ENCODE measurements at places on chromosomes 1 and 21. TPM values are rescaled to one million over a fixed set of nuclear protein-coding genes. Genes with fewer than 3 reads are reported as not detected.
A peak's percentile ranks its signal among the peaks of the same experiment; 100 is the strongest.

The URB2 gene
- 1.8 TPM for total RNA-seq

- DNase-seq, result no peak
Measured at GRCh38 chr1:121483961-121484424, 299.2 kb downstream of the SRGAP2C start.

GRCh38 chr1:61692155-61692800 lies 32.7 kb downstream of the TM2D1 start:
- no peak for DNase-seq

The LDLRAD1 gene
- not detected for total RNA-seq

The CSF3R gene
- 3.1 TPM for total RNA-seq

DNA sequence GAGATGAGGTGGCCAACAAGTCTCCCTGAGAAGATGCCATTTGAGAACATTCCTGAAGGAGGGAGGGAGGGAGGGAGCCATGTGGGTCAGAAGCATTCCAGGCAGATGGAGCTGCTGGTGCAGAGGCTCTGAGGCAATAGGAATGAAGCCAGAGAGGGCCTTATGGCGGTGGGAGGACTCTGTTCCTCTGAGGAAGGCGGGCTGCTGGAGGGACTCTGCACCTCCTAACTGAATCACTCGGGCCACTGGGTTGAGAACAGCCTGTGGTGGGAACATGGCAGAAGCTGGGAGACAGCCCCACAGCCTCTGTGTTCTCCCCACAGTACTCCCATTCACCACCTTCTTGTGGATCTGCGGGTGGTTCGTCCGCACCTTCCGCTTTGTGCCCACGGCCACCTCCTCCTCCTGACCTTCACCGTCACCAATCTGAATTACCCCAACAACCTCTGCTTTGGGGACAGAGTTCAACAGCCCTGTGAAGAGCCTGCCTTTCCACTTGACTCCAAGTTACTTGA lies 2.4 kb upstream of the TMEM125 start:
- no peak for DNase-seq

DNA sequence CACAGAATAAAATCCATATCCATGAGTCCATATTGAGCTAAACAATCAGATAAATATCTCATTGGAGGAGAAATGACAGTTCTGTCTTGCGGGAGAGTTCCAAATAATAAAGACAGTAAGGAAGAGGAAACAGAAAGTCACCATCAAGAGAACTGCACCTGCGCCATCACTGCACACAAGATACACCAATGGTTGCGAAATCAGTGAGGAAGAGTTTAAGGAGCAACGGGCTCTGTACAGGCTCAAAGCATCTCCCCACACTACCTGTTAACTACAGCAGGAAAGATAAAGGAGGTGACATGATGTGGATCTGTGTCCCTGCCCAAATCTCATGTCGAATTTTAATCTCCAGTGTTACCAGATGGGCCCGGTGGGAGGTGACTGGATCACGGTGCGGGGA lies 7.8 kb downstream of the C2CD2 start:
- DNase-seq, result no peak

GRCh38 chr21:40051801-40052200 lies 184.6 kb downstream of the PCP4 start:
- no peak for DNase-seq

DNA sequence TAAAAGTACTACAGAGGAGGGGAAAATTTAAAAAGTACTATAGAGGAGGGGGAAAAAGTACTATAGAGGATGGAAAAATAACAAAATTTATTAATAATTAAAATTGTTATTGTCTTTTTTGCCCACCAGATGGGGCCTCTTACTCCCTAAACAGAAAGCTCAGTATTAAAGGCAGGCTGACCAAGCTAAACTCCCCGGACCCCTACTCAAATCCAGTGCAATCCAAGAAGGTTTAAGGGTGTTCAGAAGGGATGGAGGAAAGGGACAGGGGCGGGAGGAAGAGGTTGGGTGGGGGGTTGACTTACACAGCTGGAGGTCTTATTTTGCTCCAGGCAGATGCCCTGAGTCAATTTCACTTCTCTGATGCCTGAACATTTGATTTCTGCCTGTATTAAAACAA lies 13.7 kb downstream of the CD34 start:
- DNase-seq, result no peak

DNA sequence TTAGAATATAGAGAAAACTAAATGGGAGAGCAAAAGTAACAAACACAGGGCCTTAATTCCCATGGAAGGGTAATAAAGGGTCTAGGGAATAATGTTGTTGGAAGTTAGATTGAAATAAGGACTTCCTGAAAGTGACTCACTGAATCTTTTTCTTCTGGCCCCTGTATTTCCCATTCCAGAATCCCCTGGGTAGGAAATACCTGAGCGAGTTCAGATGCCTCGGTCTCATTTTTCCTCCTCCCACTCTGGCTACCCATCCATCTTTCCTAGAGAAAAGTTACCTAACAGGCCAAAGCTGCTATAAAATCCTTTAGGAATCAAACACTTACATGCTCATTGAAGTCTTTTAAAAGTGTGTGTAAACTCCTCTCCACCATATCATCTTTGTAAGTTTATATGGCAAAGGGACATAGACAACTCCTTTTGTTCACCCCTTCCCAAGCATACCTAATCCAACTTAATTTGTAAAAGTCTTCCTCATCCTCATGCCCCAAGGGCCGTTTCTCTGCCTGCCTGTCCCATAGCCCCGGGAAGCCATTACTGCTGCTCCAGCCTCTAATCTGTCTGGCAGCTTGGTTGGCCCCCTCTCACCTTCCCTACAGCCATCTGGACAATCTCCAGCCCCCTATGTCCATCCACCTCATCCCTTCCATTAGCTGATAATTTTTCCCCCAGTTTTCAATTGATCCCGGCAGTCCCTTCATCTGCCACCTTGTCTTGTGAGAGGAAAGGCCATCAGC lies 3.3 kb upstream of the MEF2D start:
- no peak for DNase-seq

The RGS13 gene
- total RNA-seq, result not detected

DNA sequence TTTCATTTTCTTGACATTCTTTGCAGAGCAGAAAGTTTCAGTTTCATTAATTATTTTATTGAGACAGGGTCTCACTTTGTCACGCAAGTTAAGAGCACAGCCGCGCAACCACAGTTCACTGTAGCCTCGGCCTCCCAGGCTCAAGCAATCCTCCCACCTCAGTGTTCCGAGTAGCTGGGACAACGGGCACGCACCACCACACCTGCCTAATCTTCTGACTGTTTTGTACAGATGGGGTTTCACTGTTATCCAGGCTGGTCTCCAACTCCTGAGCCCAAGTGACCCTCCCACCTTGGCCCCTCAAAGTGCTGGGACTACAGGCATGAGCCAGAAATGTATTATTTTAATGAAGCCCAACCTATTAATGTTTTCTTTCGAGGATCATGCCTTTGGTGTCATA lies 3.0 kb upstream of the SPATC1L start:
- no peak for DNase-seq

GRCh38 chr1:45542591-45542990 lies 8.0 kb upstream of the AKR1A1 start:
- no peak for DNase-seq

- DNase-seq, result no peak
Measured at GRCh38 chr1:219461981-219462400, 150.9 kb downstream of the ZC3H11B start.

GRCh38 chr1:245353915-245354775 lies 199.4 kb downstream of the KIF26B start:
- no peak for DNase-seq

GRCh38 chr1:3886691-3887090 lies 13.4 kb downstream of the C1orf174 start:
- no peak for DNase-seq

The SLC1A7 gene
- not detected for total RNA-seq

DNA sequence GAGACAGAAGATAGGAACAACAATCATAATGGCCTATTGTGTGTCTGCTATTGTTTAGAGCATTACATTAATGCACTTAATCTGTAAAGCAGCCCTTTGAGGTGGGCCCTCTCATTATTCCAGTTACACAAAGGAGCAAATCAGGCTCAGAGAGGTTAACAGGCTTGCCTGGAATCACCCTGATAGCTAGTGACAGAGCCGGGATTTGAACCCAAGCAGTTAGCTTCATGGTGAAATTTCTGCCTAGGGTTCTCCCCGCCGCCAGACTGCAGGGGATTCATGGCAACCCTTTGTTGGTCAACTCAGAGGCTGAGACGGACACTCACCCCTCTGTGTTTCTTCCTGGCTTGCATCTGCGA lies 7.1 kb downstream of the HEYL start:
- DNase-seq, result no peak

DNA sequence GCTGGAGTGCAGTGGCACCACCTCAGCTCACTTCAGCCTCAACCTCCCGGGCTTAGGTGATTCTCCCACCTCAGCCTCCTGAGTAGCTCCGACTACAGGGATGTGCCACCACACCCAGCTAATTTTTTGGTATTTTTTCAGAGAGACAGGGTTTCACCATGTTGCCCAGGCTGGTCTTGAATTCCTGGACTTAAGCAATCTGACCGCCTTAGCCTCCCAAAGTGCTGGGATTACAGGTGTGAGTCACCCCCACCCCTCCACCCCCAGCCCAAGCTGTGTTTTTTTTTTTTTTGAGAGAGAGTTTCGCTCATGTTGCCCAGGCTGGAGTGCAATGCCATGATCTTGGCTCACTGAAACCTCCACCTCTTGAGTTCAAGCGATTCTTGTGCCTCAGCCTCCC lies 75.4 kb downstream of the NKAIN1 start:
- DNase-seq, result no peak

The E2F2 gene
- total RNA-seq, result not detected

GRCh38 chr1:151594143-151594625 lies 17.7 kb upstream of the SNX27 start:
- peak; percentile 80 for DNase-seq

The ARMH1 gene
- not detected for total RNA-seq

DNA sequence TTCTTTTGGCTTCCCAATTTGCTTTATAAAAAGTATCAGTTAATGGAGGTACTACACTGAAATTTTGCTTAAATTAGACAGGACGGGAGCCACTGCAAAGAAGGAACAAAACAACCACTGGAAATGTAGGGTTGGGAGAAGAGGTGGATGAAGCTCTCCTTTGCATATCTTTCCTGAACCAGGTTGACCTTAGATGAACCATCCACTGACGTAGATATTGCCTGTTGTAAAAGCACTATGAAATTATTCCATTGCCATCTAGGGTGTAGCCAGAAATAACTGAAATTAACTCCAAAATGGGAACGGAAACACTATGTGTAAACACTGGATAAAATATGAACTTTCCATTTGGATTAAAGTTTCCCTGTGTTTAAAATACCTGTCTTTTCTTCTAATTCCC lies 1.2 kb upstream of the ABL2 start:
- no peak for DNase-seq

- DNase-seq, result no peak
Measured at GRCh38 chr1:244860914-244861610, 3.3 kb downstream of the HNRNPU start.

GRCh38 chr1:167483790-167484189 lies 34.5 kb downstream of the CD247 start:
- peak; percentile 51 for DNase-seq

The MCOLN2 gene
- not detected for total RNA-seq

DNA sequence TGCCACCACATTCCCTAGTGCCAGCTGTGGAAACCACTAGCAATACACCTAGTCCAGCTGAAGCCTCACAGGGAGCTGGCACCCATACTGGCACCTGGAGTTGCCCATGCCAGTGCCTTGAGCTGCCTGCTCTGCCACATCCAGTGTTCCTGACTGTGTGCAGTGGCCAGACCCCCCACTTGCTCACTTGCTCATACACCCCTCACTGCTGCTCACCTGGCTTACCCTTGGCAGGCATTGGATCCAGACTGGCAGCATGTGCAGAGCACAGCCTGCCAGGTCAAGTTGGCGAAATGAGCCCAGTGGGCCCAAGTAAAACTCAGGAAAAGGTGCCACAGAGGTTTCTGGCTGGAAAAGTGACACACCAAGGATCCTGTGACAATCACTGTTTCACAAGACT lies 1618.6 kb upstream of the PRMT6 start:
- peak; percentile 54 for DNase-seq

DNA sequence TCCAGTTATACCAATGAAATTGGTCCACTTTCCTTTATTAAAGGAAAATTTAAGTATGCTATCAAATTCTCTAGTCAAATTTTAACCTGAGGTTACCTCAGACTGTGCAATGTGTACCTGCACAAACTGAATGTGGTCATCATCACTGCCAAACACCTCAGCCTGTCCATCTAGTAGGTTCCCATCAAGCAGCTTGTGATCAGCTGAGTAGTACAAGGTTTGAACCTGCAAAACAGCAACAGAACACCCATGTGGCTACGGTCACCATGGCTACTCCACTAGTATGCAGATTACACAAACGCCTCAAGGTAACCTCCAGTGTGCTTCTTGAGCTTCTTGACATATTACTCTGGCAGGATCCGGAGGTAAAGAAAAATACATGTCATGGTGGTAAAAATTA lies 11.6 kb downstream of the IVNS1ABP start:
- DNase-seq, result no peak

DNA sequence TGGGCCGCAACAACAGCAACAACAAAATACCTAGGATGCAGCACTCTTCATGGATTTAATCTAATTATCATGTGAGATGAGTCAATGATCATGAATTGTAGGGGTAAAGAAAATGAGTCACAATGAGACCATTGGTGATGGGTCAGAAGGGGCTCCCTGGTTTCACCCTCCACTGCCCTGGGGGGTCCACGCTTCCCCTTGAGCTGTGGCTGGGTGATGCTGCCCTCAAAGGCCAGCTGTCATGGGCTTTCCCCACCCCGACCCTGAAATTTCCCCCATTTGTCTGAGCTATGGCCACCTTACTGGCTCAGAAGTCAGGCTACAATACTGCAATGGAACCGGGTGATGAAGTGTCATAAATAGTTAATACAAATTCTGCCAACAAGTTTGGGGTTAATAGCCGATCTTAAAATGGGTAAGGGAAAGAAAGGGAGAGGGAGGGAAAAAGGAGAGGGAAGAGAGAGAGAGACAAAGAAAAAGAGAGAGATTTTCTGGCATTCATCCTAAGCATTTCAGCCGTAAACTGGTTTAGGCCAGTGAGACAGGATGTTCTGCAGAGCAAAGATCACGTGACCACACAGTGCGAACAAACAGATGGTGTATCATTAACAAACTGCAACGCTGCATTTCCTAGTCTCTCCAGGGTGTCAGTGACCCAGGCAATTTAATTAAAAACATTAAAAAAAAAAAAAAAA lies 143.4 kb upstream of the ERRFI1 start:
- DNase-seq, result no peak

- DNase-seq, result no peak
Measured at GRCh38 chr1:205001162-205001561, 41.9 kb upstream of the CNTN2 start.

GRCh38 chr1:27473755-27474154 lies 16.2 kb downstream of the WASF2 start:
- no peak for DNase-seq

DNA sequence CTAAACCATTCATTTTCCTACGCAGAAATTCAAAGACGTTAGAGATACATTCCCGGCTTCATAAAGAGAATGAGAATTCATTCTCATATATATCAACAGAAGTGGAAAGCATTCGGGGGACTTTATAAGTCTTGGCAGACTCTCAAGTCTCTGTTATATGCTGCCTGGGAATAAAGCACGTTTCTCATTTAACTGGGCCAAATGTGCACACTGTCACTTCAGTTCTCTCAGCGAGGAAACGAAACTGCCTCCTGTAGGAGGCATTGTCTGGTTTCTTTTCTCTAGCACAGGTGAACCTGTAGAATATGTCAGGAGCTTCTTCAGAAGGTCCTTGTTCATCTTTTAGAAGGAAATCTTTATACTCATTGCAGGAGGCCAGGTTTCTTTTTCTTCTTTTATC lies 367.6 kb downstream of the PTBP2 start:
- no peak for DNase-seq

The AIRE gene
- total RNA-seq, result 0.75 TPM
